ENCODE measurements at places on chromosomes 2 and 18. TPM values are rescaled to one million over a fixed set of nuclear protein-coding genes. Genes with fewer than 3 reads are reported as not detected.

AQP4 gene
- total RNA-seq: not detected

SP5 gene
- total RNA-seq: 0.28 TPM

MSTN gene
- 1.3 TPM for total RNA-seq

LGALSL gene
- total RNA-seq: 23.4 TPM

FKBP1B gene
- total RNA-seq: 3.9 TPM

LBX2 gene
- 1.5 TPM for total RNA-seq

DSC3 gene
- 0.32 TPM for total RNA-seq

GRCh38 chr2:44753552-44754285, 187.8 kb upstream of the SIX3 start:
- DNase-seq: no peak

DNA sequence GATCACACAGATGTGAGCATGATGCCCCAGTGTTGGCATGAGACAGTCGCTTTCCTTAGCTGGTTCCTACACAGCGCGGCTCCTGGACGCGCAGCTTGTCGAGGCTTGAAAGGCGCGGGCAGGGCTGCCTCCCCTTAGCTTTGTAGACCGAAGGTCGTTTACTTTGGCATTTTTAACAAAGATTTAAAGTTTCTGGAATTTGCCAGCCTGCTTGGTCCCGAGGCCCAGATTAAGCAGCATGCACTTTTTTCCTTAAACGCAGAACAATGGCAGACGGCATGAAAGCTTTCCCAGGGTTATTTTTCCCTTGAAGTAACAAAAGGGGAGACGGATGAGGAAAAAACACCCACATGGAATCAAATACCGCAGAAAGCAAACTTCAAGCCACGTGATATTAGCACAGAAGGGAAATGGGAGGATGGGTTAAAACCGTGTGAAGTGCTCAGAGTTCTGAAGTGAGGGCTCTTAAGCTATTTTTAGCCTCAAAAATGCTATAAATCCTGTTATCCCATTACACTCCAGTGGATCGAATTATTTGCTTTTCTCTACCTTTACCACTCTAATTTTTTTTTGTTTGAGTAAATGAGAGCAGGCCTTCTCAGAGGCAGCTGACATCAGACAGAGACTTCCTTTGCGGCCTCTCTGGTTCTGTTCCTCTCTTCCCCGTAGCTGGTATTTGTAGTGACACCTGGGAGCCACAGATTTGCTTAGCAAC, 55.7 kb downstream of the NPAS2 start:
- no peak for DNase-seq

GRCh38 chr2:100113990-100114433, 28.4 kb downstream of the AFF3 start:
- DNase-seq: no peak

DNA sequence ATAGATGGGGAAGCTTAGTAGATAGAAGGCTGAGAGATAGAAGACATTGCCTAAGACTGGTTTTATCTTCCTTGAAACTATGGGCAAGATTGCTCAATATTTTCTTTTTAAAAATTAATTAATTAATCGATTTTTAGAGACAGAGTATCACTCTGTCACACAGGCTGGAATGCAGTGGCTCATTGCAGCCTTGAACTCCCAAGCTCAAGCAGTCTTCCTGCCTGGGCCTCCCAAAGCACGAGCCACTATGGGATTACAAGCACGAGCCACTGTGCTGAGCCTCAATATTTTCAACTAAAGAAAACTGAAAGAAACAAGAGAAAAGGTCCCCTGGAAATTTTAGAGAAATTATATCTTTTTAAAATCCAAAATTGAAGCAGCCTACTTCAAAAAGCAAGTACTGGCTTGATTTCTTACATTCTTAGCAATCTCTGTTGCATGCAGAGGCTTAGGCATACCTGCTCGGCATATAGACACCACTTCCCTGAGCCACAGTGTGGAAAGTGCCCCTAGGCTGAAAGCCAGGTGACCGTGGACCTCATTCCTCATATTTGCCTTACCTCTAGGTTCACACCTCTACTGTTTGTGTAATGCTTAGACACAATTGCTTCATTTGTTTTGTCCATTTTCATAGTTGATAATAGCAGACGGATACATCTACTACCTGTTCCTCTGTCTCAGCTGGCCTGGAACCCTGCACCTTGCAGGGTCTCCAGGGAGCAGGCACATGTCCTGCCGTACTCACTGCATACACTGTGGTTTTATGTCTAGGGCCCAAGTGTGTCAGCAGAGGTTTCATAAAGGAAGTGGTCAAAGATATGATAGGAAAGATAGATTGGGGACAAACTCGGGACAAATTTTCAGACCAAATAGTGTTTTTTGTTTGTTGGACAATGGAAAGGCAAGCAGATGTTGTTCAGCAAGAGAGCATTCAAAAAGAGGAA, 166.5 kb upstream of the ALPP start:
- DNase-seq: no peak

GRCh38 chr2:18045230-18045629, 166.8 kb downstream of the KCNS3 start:
- DNase-seq: no peak

DNA sequence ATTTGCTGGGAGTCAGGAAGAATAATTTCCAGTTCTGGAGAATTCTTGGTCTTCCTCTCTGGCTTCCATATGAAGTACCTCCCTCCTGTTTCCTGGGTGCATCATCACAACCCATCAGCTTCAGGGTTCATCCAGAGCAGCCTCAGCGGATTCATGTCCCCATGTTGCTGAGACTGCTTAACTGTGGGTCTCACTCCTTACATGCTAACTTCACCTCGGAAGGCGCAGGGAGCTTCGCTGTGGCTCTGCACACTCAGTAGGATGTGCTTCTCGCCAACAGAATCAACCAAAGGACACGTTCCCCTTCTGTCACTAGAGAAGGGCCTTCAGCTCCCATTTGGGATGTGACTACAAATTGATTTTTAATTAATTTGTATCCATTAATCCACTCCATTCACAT, 24.2 kb downstream of the FBLN7 start:
- peak; percentile 12 for DNase-seq

DNA sequence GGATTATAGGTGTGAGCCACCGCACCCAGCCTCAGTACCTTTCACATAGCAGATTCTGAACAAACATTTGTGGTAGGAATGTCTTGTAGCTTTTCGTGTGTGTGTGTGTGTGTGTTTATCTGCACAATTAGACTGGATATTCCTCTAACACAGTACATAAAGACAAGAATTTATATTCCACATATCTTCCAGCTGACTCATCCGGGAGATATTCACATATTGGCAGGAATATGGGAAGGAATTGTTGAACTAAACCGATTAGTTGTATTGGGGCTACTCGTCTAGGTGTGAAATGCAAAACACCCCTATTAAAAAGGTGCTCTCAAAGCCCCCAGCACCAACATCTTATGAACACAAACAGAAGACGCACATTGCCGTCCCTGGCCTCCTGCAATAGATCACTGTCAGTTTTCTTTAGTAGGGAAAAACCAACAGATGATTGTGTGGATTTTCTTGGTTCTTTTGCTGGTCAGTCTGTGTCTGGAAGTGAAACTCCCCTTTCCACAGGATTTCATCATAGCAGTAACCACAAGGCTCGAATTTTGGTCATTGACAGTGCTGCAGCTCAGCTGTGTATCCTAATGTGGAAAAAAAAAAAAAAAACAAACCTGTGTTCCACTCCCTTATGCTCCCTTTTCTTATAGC, 208.5 kb upstream of the ACVR2A start:
- no peak for DNase-seq

- no peak for DNase-seq
Observed at GRCh38 chr18:65567372-65567771, 183.4 kb upstream of the CDH7 start.

DNA sequence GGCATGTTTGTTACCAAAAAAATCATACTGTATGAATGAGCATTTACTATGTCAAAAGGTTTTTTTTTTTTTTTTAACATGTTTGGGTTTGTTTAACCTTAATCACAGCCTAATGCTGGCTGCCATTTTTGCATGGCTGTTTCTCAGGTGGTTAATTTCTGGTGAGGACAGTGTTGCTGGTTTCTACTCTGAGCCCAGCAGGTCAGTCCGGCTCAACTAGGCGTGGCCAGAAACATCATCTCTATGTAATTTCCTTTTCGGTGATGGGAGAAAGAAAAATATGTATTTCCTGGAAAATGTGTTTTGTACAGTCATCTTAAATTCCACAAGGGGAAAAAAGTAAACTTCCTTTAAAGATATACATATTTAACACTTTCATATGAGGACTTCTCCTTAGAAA, 24.9 kb upstream of the BZW1 start:
- DNase-seq: no peak

DNA sequence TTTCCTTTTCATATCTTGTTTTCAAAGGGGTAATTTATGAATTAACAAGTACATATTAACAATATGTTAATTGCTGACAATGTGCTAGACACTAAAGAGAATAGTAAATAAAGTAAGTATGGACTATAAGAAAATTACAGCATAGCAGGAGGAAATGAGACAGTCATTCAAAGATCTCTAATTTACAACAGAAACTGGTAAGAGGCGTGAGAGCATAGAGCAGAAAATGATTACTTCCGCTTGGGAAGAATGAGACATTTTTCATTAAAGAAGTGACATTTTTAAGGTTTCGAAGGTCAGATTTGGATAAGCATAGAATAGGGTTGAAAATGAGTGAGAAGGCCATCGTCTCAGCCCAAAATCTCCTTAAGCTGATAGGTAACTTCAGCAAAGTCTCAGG, 184.4 kb upstream of the SESTD1 start:
- DNase-seq: no peak

- no peak for DNase-seq
Observed at GRCh38 chr2:174334781-174335251, at the start of gene SP9. TSS of gene SP9 (plus strand) at chr2:174334954. CDS start at chr2:174335093, 139 bp downstream.

- DNase-seq: peak; percentile 96
Observed at GRCh38 chr18:48952287-48953103, 1.7 kb upstream of the SMAD7 start.

DNA sequence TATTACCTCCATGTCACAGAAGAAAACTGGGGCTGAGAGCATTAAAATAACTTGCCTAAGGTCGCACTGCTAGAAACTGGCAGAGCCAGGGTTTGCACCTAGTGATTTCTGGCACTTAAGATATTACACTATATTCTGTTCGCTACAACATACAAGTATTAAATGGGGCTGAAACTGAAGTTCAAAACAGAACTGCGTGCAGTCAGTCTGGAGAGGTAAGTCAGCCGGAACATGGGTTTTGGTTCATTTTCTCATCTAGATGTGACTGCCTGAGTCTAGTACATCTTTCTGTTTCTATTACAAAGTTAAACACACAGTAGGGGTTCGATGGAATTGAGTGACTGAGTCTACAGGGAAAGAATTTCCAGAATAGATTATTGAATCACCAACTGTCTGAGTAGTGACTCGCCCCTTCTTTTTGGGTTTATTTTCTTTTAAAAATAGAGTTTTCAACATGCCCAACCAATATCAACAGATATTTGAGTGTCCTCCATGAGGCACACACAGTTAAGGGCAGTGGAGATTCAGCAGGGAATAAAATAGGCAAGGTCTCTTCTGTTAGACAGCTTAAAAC, 150.8 kb downstream of the RNF152 start:
- no peak for DNase-seq

GRCh38 chr2:173370198-173370597, 15.5 kb downstream of the CDCA7 start:
- DNase-seq: no peak

GRCh38 chr2:101587251-101587650, 110.3 kb upstream of the MAP4K4 start:
- DNase-seq: no peak

GRCh38 chr2:9883897-9884296, 40.6 kb downstream of the TAF1B start:
- no peak for DNase-seq

GRCh38 chr2:109159096-109159495, 30.1 kb downstream of the SH3RF3 start:
- DNase-seq: no peak

- DNase-seq: no peak
Observed at GRCh38 chr2:46351098-46351749, 54.0 kb downstream of the EPAS1 start.

- peak; percentile 63 for DNase-seq
Observed at GRCh38 chr2:24917086-24917485, 3.0 kb downstream of the ADCY3 start.

DNA sequence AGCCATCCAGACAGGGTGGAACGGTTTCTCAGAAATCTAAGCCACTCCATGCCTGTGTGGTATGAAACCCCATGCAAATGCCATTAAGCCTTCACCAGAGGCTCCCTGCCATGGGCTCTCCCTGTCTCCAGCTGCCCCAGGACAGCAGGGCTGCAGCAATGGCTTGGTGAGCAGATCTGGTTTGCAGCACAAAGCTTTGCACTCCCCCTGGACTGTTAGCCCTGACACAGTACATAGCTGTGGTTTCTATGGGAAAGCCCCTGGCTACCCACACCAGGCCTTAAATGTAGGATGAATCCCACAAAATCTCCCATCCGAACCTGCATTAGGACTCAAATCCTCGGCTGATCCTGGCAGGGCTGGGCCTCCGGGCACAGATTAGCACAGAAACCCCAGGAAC, 291.6 kb downstream of the TNS1 start:
- DNase-seq: no peak

- no peak for DNase-seq
Observed at GRCh38 chr2:156659694-156660093, 223.5 kb downstream of the GPD2 start.

DNA sequence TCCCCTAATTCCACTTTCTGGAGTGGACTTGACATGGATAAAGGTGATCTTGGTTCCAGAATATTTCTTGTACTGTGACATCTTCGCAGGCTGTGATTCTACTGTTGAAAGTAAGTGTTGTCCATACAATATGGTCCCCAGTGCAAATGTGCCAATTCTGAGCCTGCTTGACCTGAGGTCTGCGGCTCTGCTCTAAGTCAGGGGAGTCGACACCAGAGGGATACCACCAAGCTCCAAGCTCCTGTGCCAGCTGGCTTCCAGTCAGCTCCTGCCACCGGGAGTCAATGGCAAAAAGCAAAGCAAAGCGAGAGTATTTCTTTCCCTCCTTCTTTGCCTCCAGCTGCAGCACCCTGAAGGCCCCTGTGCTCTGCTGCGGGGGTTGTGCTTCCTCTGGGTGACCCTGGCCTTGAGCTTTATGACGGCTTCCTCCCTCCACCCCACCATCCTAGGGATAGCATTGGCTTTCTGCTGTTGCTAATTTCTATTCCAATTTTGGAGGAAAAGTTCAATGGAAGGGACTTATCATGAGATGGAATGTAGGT, 50.4 kb downstream of the SLC35F5 start:
- no peak for DNase-seq

DNA sequence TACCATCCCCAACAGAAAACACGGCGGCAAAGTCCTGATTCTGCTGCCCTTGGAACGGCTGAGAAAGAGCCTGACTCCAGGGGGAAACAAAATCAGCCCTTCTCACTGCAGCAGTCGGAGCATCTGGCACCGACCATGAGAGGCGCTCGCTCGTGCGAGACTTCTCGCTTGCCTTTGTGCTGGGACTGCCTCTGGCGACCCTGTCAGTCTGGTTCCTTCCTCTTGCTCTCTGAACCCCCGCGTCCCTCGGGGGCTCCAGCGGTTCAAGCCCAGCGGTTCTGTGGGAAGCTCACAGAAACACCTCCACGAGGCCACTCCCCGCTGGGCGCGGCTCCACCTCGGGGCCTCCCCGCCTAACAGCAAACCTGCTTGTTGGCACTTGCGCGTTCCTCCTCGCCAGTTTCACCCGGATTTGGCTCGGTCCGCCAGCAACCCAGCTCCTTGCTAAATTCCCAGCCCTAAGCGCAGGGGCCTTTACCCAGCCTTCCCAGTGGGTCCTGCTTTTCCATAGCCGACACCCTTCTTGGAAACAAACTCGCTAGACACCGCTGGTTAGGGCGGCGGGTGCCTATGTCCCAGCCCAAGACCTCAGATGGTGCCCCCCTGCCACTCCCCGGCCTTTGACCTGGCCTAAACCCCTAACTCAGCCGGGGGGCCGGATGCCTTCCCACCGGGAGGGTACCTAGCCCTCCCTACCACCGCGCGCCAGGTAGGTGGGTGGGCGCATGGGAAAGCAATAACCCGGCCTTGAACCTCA, 2.2 kb downstream of the RND3 start:
- DNase-seq: peak; percentile 91

GRCh38 chr18:40957533-40958070, 997.4 kb upstream of the PIK3C3 start:
- no peak for DNase-seq

Measured in posterior vena cava (tissue), 2 donors.